ENCODE measurements at places on chromosomes 1 and 21. TPM values are rescaled to one million over a fixed set of nuclear protein-coding genes. Genes with fewer than 3 reads are reported as not detected.

DNA sequence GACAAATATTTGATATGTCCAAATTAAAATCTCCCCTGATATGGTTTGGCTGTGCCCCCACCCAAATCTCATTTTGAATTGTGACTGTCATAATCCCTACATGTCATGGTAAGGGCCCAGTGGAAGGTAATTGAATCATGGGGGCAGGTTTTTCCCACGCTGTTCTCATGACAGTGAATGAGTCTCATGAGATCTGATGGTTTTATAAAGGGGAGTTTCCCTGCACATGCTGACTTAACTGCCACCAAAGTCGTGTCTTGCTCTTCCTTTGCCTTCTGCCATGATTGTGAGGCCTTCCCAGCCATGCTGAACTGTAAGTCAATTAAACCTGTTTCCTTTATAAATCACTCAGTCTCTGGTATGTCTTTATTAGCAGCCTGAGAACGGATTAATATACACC is 207.0 kb downstream of the BARHL2 start:
- DNase-seq, result no peak

GRCh38 chr1:84698151-84699110 is 8.2 kb upstream of the SSX2IP start:
- DNase-seq, result no peak

DNA sequence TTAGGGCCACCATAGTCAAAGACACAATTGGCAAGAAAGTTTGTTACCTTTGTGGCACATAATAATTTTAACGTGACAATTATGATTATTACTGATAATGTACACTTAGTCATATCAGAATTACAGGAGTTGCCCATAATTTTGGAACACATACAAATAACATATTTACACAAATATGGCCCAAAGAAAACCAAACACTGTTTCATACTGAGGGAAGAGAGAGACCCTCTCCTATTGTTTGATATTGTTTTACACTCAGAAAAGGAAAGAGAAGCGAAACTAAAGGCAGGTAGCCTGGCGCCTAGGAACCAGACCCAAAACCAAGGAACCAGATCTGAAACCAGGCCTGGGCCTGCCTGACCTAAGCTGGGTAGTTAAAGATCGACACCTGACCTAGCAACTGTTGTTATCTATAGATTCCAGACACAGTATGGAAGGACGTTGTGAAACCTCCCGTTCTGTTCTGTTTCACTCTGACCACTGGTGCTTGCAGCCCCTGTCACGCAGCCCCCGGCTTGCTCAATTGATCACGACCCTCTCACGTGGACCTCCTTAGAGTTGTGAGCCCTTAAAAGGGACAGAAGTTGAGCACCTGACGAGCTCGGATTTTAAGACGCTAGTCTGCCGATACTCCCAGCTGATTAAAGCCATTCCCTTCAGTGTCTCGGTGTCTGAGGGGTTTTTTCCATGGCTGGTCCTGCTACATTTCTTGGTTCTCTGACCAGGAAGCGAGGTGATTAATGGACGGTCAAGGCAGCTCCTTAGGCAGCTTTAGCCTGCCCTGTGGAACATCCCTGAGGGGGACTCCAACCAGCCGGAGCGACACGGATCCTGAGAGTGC is 27.9 kb downstream of the C1orf115 start:
- DNase-seq, result no peak

Gene CR1
- 4.1 TPM for polyA plus RNA-seq

GRCh38 chr21:34154878-34155277 is 81.5 kb downstream of the MRPS6 start:
- DNase-seq, result no peak

Gene BTBD19
- 0.25 TPM for polyA plus RNA-seq

Gene CFAP126
- not detected for polyA plus RNA-seq

Gene RAB25
- 6.6 TPM for polyA plus RNA-seq

DNA sequence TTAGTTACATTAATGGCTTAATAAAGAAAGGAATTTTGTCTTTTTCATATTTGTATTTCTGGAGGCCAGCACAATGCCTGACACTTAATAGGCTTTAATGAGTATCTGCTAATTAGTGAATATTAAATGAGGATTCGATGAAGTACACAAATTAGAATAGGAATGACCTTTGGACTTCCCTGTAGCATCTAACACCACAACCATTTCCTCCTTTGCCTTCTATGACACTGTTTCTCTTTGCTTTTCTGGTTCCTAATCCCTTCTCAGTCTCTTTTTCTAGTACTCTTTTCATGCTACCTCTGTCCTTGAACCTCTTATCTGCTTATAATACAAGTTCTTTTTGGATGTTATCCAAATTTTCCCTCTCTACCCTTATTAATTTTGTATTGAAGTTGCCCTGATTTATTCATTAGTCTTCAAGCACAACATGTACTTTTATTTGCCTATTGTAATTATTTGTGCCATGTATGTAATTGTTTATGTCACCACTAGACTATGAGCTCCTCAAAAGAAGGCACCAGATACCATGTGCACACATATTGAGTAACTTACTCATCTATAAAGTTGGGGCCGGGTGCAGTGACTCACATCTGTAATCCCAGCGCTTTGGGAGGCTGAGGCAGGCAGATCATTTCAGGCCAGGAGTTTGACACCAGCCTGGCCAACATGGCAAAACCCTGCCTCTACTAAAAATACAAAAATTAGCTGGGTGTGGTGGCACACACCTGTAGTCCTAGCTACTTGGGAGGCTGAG is 23.8 kb downstream of the RPS27 start:
- no peak for DNase-seq

- DNase-seq, result no peak
These were observed 46.7 kb upstream of the RABGAP1L start for GRCh38 chr1:174112489-174113162.

DNA sequence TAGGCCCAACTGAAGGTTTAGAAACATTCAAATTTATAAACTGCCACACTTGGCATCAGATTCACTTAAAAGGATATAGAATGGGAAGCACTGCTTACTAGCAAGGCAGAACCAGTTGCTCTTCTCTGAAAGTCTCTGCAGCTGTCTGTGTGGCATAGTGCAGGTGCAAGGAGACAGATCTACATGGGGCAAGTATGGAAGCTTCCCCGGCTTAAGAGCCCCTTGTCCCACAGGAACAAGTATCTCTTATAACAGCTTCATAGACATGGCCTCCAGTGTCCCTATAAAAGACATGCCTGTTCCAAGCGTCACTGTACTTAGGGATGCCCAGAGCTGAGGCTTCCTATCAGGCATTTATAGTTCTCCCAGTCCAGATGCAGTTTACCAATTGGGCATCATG is 26.5 kb downstream of the ZBTB8B start:
- no peak for DNase-seq

Gene BRINP3
- not detected for polyA plus RNA-seq

GRCh38 chr1:119768778-119769177 is at the start of gene HMGCS2:
HMGCS2 (minus strand) TSS chr1:119768905; CDS start chr1:119768844, 61 bp downstream.
- DNase-seq, result no peak

All from CD4-positive, alpha-beta memory T cell (primary cell).